ENCODE measurements at places on chromosomes 13 and 19.

GRCh38 chr19:16957151-16957701 is 68.4 kb downstream of the F2RL3 start:
- no peak for ATAC-seq

DNA sequence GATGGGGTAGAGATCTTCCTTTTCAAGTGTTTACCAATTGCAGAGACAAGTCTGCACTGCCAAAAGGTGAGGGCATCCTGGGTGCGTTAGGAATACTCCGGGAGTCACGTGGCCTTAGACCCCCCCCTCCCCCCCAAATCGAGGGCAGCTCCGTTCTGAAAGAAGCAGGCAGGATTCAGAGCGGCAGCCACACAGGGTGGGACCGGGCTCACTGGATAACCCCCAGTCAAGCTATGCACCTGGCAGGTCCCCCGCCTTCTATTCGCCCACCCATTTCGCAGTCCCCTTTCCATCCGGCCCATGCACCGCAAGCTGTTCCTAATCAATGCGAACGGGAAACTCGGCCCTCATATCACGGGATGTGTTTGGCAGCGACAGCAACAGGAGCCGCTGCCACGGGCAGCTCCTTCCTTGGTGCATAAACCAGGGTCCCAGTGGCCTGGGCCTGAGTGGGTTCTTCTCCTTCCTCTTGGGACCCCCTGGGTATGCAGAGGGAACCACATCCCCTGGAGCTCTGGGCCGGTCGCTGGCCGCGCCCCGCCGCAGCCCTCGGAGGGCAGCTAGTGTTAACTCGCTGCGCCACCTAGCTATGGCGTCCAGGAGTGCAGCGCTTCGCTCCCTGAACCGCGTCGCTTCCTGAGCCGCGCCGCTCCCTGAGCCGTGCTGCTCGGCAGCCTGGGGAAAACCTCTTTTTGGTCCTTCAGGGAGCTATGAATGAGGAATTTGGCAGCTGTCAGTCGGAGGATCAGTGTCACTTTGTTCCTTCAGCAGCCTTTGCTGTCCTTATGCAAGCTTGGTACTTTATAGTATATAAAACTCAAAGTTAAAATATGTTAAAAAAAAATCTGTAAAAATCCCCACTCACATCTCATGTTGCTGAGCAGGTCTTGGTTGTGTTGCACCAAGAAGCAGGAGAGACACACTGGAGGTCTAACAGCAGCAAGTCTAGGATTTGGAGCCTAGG is 41.4 kb downstream of the LYL1 start:
- peak; percentile 84 for ATAC-seq

DNA sequence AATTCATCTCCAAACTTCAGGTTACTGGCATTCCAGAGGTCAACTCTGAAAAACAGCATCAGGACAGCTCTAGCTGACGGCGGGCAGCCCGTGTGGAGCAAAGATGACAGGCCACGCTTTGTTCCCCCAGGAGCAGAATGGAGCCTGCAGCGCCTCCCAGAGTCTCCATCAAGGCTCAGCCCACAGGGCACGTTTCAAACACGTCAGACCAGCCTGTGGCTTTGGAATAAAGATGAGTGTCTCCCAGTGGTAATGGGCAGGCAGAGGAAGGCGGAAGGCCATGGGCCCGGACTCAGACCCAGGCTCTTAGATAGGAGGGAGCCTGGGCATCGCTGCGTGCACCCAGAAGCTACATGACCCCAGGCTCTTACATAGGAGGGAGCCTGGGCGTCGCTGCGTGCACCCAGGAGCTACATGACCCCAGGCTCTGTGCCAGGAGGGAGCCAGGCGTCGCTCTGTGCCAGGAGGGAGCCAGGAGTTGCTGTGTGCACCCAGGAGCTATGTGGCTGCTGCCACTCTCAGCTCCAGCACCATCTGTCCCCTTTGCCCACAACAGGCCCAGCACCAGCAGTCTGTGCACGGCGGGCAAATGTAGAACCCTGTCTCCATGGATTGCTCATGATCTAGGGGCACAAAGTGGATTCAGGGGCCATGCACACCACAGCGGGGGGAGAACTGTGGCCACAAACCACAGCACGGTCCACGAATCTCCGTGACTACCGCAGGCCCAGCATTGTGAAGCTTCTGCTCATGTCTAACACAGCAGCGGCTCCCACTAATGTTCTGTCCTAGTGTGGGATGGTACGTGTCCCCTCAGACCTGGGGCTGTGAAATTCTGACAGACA is 47.8 kb upstream of the C13orf46 start:
- no peak for ATAC-seq

DNA sequence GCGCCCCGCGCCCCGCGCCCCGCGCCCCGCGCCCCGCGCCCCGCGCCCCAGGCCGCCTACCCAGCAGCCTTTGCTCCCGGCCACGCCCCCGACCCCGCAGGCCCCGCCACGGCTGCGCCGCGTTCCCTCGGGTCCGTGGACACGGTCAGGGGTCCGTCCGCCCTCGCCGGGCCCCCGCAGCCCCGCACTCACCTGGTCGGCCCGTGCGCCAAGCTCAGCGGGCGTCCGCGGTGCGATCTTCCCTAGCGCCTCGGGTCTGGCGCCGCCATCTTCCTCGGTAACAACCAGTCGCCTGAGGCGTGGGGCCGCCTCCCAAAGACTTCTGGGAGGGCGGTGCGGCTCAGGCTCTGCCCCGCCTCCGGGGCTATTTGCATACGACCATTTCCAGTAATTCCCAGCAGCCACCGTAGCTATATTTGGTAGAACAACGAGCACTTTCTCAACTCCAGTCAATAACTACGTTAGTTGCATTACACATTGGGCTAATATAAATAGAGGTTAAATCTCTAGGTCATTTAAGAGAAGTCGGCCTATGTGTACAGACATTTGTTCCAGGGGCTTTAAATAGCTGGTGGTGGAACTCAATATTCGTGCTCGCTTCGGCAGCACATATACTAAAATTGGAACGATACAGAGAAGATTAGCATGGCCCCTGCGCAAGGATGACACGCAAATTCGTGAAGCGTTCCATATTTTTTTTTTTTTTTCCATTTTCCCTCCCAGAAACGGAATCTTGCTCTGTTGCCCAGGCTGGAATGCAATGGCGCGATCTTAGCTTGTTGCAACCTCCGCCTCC is at the start of the genes MED16 and RNU6-9:
Gene MED16 (minus strand): TSS at position 294 of the 796 bp plus-strand sequence. CDS start 2,056 bp downstream, outside the sequence.
Gene RNU6-9 (plus strand): TSS at position 591 of the 796 bp plus-strand sequence.
- peak; percentile 85 for ATAC-seq

- ATAC-seq, result no peak
Measured at GRCh38 chr13:92769046-92769445, 457.6 kb upstream of the GPC6 start.

DNA sequence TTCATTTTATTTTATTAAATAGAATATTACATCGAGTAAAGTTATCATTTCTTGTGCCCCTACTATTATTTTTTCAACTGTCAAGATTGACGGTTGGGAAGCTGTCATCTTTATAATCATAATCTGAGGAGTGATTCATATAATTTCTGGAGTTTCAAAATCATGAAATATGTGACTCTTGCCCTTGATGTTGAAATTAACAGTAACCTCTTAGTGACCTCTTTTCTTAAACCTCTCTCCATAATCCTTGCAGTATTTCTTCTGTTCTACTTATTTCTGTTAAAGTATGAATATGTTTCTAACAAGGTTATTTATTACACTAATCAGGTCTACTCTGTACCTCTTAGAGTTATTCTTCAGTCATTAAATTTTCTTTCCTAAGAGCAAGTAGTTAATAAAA is 663.8 kb downstream of the LIG4 start:
- ATAC-seq, result no peak

DNA sequence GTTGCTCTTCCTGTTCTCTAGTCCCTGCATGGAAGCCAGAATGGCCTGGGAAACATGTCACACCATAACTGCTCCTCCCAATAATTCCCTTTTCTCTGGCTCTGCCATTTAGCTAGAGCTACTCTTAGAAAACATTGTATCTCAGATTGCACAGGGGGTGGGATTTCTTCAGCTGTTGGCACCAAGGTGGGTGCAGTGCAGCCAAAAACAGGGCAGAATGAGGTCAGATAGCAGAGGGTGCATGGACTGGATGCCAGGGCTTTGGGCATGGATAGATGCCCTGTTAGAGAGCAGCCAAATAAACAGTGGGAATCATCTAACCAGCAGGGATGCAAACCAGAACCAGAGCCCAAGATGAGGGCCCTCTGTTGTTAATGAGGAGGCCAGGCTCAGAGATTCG is 4.9 kb upstream of the AMER2 start:
- ATAC-seq, result no peak

- ATAC-seq, result no peak
Measured at GRCh38 chr13:96075953-96076543, 13.9 kb upstream of the HS6ST3 start.

GRCh38 chr13:100130930-100131511 is 42.1 kb downstream of the PCCA start:
- no peak for ATAC-seq

- no peak for ATAC-seq
Measured at GRCh38 chr19:23802290-23802689, 43.6 kb upstream of the ZNF681 start.

- ATAC-seq, result no peak
Measured at GRCh38 chr19:14405380-14405757, 13.8 kb downstream of the DDX39A start.

DNA sequence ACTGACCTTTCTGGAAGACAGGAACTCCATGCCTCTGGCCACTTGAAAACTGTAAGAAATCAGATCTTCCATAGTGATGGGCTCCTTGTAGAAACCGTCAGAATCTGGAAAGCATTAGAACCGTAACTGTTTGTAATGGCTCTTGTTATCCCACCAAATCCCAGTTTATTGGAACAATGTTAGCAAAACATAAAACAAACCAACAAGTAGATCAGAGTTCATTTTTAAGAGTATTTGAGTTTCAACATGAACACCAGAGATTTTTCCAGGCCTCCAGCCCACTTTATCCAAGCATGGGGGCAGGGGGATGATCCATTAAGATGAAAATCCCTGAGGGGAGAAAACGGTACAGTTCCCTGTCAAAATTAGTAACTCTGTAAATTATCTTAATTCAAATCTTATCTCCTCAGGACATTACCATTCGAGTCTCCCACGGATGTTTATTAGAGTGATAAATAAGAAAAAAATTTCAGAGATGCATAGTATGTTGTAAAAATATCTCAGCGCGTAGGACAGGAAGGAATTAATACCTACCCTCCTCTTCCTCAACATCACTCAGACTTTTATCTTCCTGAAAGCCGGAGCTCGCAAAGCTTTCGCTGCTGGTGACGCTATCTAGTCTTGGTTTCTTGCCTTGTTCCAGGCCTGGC is 172.5 kb downstream of the FLT1 start:
- no peak for ATAC-seq

DNA sequence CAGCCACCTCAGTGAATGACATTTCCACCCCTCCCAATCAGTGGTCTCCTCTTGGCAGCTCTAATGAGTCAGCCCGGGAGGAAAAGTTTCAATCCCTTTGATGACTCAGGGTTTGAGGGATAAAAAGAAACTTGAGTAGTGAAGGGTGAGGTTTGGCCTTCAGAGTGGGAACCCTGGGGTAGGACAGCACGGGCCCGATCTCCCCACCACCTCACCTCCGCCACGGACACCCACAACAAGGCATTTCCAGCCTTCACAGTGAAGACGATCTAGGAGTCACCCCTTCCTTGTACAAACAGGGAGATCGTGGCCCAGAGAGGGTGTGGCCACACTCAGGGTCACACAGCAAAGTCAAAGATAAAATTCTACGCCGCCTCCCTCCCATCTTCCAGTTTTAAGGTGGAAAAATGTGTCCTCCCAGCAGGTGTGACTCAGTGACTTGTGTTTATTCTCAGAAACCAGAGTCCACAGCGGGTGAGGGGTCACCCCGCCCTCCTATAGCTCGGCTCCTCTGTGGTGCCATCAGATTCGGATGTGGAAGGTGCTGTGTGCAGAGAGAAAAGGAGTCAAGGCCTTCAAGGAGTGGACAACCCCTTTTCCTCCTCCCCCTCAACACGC is 12.3 kb downstream of the CIB3 start:
- peak; percentile 72 for ATAC-seq

DNA sequence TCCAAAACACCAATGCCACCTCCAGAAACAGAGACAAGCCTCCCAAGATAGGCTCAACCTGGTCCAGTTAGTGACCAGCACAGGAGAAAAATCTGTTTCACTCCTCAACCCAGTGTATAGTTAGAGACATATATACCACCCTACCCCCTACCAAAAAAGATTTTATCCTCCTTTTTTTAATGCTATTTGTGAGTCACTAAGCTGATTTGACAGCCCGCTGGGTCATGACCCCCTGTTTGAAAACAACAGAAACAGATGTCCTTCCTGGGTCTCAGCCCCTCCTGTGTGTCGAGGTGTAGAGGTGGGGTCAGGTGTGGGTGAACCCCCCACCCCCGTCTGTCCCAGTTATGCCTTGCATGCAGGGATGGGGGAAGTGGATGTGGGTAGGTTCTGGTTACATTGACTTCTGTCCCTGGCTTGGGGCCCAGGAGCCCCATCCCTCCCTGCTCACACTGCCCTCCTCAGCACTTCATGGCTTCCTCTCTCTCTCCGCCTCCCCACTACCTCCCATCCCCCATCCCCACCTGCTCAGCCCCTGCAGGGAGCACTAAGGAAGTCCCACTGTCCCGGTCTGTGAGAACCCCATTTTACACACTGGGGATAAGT is 14.0 kb upstream of the TOMM40 start:
- no peak for ATAC-seq

GRCh38 chr19:33401683-33402420 is 28.3 kb downstream of the CEBPG start:
- no peak for ATAC-seq

- ATAC-seq, result no peak
Measured at GRCh38 chr13:28046981-28047380, 53.4 kb downstream of the FLT3 start.

DNA sequence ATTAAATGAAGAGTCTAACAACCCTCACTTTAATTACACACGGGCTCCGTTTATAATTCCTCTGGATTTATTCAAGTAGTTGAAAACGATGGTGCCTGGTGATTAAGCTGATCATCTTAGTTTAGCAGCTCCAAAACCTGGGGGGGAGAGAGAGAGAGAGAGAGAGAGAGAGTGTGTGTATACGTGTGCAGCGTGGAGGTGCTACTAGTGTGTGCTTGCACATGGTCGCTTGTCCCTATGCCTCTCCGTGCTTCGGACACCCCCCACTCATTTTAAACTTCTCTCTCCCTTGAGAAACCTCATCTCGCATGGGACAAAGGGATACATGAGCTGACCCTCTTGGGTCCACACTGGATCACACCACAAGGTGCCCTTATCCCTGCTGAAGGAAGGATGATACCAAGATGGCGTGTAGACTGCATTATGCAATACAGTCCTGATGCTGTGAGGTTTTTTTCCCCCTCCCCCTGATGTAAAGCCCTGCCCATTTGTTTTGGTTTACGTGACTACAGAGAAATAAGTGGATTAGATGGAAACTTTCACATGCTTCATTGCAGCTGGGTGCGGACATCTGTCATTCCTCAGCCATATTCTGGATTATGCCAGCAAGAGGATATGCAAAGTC is 320.8 kb downstream of the ZNF536 start:
- ATAC-seq, result no peak

DNA sequence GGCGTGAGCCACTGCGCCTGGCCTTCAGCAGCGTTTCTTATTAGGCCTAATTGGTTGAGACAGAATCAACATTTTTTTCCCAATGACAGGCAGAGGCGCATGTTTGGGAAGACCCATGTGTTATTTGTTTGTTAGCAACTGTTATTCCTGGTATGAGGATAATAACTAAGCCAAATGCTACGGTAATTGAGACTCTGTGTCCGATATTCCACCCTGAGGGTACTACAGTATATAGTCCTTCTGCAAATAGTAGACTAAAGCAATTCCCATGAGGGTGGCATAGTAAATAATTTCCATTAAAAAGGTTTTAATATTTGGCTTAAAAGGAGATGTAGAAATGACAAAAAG is 18.4 kb upstream of the CCL25 start:
- no peak for ATAC-seq
